Transverse colon (tissue), 4 donors: ENCODE measurements at places on chromosomes 1 and 21. TPM values are rescaled to one million over a fixed set of nuclear protein-coding genes. Genes with fewer than 3 reads are reported as not detected.

Gene LRRC71
- not detected for total RNA-seq

Gene ALDH9A1
- total RNA-seq = 103 TPM

Gene BGLAP
- 2.1 TPM for total RNA-seq

DNA sequence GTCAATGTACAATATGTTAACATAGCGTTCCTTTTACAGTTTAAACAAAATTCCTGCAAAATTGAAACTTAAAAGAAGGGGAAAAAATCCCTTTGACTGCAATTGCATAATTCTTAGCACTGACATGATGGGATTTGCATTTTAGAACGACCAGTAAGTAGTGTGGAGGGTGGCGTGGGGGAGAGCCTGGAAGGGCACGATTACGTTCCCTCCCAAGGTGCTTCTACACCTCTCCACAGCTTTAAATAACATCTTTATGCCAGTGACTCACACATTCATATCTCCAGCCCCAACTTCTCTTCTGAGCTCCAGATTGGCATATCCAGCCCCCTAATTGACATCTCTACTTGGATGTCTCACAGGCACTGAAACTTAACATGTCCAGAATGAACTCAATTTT lies 64.3 kb downstream of the OLFML3 start:
- no peaks in the 10 kb centered on the region for H3K36me3 ChIP-seq
- DNase-seq = no peak
- no peaks in the 10 kb centered on the region for H3K27me3 ChIP-seq
- no peak overlapping the region for H3K27ac ChIP-seq
- H3K4me3 ChIP-seq = no peak overlapping the region
- H3K4me1 ChIP-seq = no peaks in the 10 kb centered on the region

- no peaks in the 10 kb centered on the region for H3K4me1 ChIP-seq
- no peak overlapping the region for H3K27ac ChIP-seq
- no peaks in the 10 kb centered on the region for H3K27me3 ChIP-seq
- H3K4me3 ChIP-seq = no peak overlapping the region
- DNase-seq = no peak
Measured at GRCh38 chr21:42626171-42626570, 27.2 kb upstream of the PDE9A start.

DNA sequence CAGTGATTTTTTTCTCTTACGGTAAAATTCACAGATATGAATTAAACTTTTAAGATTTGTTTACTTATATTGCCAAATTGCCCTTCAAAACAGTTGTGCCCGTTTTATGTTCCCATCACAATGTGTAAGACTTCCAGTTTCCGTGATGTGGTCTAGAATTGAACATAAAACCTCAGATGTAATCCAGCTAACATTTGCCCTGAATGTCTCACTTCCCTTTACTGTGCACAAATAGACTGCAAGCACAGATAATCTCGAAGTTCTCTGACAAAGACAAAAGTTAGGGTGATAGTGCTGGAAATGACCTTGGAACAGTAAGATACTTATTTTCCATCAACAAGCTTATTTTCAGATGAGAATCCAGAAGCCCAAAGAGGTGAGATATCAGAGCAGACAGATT lies 177.5 kb downstream of the ZZZ3 start:
- H3K36me3 ChIP-seq = no peaks in the 10 kb centered on the region
- no peak overlapping the region for H3K4me3 ChIP-seq
- no peaks in the 10 kb centered on the region for H3K27me3 ChIP-seq
- H3K4me1 ChIP-seq = no peaks in the 10 kb centered on the region

DNA sequence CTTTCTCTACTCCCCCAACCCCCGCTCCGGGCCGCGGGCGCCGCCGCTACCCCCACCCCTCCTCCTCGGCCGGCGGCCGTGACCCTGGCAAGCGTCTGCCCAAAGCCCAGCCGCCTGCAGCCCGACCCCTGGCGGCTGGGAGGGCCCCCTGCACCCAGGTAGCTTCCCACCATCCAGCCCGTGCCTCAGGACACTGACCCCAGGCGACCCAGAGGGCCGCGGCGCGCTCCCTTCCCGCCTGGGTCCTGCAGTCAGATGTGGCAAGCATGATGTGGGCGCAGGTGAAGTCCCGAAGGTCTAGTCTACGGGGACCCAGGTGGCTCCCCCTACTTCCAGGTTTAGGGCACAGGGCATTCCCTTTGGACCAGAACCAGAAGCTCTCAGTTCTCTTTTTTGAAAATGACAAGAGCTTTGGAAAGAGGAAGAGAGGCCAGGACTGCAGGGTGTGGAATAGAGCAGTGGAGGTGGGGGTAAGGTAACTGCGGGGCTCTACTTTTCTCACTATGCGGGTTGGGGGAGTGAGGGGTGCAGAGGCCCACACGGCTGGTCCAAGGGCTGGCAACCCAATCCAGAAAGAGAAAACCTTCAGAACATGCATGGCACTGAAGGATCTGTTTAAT lies at the start of gene DENND4B:
TSS of gene DENND4B (minus strand) at position 97 of the 620 bp plus-strand sequence. CDS start 2,344 bp downstream, outside the sequence.
- peak within 1 kb of the TSS; percentile 99 for H3K27ac ChIP-seq
- H3K4me3 ChIP-seq = peak within 1 kb of the TSS; percentile 93
- peak; percentile 86 for DNase-seq

GRCh38 chr1:193435781-193436180 lies 249.4 kb upstream of the B3GALT2 start:
- H3K4me1 ChIP-seq = no peaks in the 10 kb centered on the region
- no peak for DNase-seq
- H3K36me3 ChIP-seq = no peaks in the 10 kb centered on the region
- no peak overlapping the region for H3K27ac ChIP-seq
- H3K27me3 ChIP-seq = no peaks in the 10 kb centered on the region

DNA sequence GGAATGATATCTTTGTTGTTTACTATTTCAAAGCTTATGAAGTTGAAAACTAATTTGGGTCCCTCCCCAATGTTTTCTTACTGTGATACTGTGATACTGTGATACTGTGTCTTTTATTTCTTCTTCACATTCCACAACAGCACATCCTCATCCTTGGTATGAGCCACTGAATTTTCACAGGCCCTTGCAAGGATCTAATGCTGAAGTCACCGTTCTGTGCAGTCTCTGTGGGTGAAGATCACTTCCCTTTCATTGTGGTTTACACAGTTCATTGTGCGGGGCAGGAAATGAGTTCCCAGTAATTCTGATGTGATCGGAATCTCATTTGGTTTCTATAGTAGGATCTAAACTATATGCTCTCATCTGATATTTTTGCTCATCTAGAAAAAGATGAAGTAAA lies 32.1 kb upstream of the PAXBP1 start:
- no peak for DNase-seq
- no peak overlapping the region for H3K27ac ChIP-seq
- H3K27me3 ChIP-seq = no peaks in the 10 kb centered on the region
- no peaks in the 10 kb centered on the region for H3K36me3 ChIP-seq

- no peak overlapping the region for H3K27ac ChIP-seq
- H3K4me3 ChIP-seq = no peak overlapping the region
- H3K4me1 ChIP-seq = no peaks in the 10 kb centered on the region
Measured at GRCh38 chr1:51910221-51911000, 31.9 kb upstream of the NRDC start.

DNA sequence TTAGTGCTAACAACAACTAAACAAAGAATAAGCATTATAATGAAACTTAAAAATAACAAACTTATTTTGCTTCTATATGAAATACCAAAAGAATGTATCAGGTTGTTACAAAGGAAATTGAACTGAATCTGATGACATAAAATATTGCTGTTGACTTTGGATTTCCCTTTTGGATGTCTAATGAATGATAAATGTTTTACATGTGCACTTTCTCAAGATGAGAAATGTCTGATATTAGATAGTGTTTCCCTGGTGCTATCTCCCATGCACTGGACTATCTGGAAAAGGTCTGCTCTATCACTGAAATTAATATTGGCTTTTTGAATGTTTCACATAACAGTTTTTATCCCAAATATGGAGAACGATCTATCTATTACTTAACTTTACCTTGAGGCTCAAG lies 179.9 kb downstream of the HMCN1 start:
- no peak overlapping the region for H3K4me3 ChIP-seq
- H3K27me3 ChIP-seq = no peaks in the 10 kb centered on the region
- H3K36me3 ChIP-seq = no peaks in the 10 kb centered on the region
- DNase-seq = no peak
- H3K4me1 ChIP-seq = no peaks in the 10 kb centered on the region
- no peak overlapping the region for H3K27ac ChIP-seq

GRCh38 chr1:88538222-88538899 lies 145.7 kb upstream of the PKN2 start:
- H3K36me3 ChIP-seq = no peaks in the 10 kb centered on the region
- H3K4me1 ChIP-seq = no peaks in the 10 kb centered on the region
- DNase-seq = no peak
- no peaks in the 10 kb centered on the region for H3K27me3 ChIP-seq
- no peak overlapping the region for H3K27ac ChIP-seq
- H3K4me3 ChIP-seq = no peak overlapping the region

GRCh38 chr1:15680131-15680530 lies 4.0 kb upstream of the PLEKHM2 start:
- H3K4me1 ChIP-seq = peaks cover 3% of the 10 kb centered on the region
- no peak for DNase-seq
- no peaks in the 10 kb centered on the region for H3K27me3 ChIP-seq
- peak overlapping the region; percentile 7 for H3K27ac ChIP-seq
